ENCODE measurements at places on chromosomes 7 and 10. TPM values are rescaled to one million over a fixed set of nuclear protein-coding genes. Genes with fewer than 3 reads are reported as not detected.
A peak's percentile ranks its signal among the peaks of the same experiment; 100 is the strongest.

DNA sequence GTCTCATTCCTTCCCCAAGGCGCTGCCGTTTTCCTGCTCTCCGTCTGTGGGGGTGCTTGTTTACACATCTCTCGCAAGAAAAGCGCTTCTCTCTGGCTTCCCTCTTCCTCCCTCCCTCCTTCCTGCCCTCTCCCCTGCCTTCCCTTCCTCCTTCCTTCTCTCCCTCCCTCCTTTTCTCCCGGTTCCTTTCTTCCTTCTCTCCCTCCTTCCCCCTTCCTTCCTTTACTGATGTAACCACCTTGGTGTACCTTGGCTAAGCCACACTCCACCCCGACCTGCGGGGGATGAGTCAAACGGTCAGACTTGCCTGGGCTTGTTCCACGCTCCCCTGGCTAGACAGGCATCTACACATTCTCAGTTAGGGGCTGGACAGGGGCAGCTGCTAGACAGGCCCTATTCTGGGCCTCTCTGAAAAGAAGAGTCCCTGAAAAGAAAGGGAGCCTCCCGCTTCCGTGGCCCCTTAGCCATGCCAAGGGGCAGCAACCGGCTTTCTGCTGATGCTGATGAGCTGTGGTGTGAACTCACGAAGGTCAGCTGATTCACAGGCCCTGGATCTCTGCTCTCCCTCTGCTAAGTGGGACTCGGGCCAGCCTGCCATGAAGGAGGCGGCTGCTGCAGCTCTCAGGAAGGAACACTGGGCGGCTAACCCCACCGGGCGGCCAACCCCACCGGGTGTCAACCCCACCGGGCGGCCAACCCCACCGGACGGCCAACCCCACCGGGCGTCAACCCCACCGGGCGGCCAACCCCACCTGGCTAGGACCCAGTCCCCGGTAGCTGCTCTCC, 216.8 kb downstream of the TCERG1L start:
- peak; percentile 87 for DNase-seq

DNA sequence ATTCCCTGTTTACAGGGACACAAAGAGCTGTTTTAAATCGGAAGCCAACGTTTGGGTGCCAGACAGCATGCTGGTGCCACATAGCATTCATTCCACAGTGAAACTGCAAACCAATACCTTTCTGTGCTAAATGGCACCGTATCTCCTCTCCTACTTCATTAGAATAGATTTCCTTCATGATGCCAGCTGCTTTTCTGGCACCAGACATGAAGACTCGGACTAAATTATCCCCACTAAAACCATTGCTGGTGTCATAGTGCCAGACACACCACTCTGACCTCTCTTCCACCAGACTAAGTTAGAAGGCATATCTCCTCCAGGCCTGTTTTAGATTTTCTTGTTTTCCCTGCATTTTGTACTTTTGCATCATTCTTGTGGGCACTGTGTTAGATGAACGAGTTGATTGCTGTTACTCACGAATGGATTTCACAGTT, 155.1 kb downstream of the ETV1 start:
- no peak for DNase-seq

- DNase-seq: no peak
Measured at GRCh38 chr10:116126954-116127695, 145.9 kb downstream of the GFRA1 start.

DNA sequence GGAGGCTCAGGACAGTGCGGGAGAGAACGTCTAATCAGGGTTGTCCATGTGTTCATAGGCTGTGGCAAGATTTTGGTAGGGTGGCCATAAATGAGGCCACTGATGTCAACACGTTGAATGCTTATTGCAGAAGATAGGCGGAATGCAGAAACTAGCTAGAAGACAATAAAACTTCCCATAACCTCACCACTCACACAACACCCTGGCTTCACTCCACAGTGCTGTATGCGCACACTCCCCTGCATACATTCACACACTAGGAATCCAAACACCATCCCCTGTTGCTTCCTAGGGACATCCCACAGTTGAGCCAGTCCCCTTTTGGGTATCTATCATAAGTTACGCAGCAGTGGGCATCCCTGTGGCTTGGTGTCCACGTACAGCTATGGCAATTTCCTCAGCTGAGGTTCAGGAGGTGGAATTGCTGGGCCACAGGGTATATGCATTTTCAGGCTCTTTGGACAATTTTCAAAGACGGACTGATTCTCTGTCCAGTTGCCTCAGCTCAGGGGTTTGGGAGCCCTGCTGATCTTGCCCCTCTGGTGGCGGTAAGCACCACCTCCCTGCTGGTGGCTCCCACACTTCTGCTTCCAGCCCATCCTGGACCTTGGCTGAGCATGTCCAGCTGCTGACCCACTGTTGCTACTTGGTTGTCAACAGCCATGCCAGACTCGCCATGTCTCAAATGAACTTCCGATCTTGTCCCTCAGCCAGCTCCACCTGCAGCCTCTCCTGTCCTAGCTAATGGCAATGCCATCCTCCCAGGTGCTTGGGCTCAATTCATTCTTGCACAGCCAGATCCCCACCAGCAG, 36.4 kb downstream of the CDH23 start:
- no peak for DNase-seq

DNA sequence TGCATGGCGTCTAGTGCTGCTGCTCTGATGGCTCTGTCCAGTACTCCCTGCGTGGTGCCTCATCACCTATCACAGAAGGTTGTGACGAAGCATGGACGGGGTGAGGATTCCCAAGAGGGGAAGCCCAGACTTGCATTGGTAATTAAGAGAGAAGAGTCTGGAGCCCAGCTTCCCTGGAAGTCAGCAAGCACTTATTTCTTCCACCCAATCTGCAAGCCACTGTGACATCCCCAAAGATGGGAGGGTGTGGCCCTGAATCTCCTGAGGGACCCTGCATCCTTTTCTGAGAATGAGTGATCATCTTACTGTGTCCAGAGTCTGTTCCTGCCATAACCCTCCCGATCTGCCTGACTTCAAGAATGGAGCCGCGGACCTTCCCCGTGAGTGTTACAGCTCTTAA, 166.7 kb downstream of the PTPN20 start:
- DNase-seq: no peak

Gene EPHB6
- total RNA-seq: 17.9 TPM

- DNase-seq: no peak
Measured at GRCh38 chr7:28706584-28706983, 251.5 kb downstream of the TRIL start.

Gene SPDYE2B
- not detected for total RNA-seq

DNA sequence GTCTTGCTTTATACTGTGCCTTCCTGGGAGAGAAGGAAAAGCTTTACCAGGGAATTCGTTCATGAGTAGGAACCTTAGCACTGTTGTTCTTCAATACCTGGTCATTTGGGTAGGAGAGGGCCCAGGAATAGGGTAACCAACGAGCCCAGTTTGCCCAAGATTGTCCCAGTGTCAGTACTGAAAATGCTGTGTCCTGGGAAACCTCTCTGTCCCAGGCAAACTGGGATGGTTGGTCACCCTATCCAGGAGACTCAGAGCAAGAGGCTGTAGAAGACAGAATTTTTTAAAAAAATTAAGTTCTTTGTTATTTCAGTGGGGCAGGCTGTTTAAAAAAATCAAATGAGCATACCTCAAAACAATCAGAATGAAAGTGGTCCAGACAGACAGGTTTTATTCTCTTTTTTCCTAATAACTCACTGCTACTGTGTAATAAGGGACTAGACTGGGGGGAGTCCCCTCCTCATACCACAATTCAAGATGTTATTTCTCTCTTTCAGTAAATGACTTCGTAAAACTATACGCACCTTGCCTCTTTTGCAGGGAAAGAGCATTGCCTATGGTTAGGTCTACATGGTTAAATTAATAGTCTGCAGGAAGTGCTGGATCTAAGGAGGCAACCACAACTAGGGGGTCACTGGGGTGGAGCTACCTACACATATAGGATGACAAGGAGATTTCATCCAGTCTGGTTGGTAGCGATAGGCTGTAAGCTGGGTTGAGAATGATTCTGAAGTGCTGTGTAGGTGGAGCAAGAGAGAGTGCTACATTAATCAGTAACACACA, 41.1 kb upstream of the FAM133B start:
- DNase-seq: no peak

Gene IGFBP1
- total RNA-seq: 1.1 TPM

DNA sequence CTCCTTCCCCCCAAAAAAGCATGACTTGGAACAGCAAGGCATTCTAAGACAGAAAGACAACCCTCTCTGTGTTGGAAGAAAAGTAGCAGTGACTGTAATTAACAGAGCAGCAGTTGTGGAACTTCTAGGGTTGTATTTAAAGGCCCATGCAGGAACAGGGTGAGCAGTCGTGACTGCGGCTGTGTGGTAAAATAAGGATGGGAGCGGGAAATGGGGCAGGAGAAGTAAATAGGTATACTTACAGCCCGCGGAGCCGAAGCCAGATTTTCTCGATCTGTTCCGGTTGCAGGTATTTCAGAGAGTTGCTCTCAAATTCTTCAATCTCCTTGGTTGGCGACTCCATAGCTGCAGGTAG, 179 bp downstream of the PDE1C start:
- DNase-seq: peak; percentile 15

- DNase-seq: no peak
Measured at GRCh38 chr10:15295537-15296325, 75.4 kb downstream of the FAM171A1 start.

Gene ADGRA1
- total RNA-seq: not detected

DNA sequence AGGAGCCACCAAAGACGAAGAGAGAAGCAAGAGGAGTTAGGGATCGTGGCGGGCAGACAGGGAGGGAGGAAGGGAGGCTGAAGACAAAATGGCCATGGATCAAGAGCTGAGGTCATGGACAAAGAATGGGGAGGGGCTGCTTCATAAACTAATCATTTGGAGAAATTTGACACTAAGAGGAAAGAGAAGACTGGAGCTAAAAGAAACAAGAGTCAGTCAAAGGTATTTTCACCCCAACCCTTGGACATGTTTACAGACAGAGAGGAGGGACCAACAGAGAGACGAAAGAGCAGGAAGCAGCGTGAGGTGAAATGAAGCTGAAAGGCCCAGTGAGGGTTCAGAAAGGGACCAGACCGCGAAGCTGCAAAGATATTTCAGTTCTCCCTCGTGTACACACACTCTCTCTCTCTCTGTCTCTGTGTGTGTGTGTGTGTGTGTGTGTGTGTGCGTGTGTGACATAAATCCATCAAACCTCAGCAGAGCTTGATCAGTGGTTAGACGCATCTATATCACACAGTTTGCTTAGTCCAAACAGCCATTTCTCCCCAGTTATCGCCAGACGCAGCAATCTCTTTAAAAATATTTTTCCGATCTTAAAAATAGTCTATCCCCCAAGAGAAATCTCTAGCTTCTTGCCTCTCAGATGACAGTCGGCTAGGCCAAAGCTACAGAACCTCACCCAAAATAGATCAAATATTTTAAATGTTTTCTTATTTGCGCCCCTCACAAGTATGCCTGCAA, 12.5 kb upstream of the CALD1 start:
- DNase-seq: peak; percentile 47

Gene TMEM229A
- total RNA-seq: 0.55 TPM

Gene ACTL6B
- total RNA-seq: not detected

DNA sequence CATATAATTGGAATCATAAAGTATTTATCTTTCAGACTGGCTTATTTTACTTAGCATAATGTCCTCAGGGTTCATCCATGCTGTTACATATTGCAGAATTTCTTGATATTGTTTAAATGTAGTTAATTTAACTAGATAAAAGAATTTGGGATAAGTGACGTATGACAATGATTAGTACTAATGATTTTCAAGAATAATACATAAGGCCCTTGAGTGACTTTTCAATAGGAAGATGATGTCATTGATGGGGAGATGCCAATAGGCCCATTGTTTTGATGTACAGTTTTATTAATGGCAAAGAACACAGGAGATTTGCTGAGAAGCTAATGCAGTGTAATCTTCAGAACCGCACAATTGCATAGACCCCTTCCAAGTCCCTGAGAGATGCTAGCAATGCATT, 537.4 kb upstream of the PHF14 start:
- no peak for DNase-seq

GRCh38 chr10:118594392-118595063, 920 bp downstream of the PRLHR start:
- peak; percentile 64 for DNase-seq
